IMR-90 (cell line): ENCODE measurements at places on chromosomes 2 and 18.

- no peak for DNase-seq
These were observed 213.8 kb upstream of the FBXO11 start for GRCh38 chr2:48120112-48120511.

DNA sequence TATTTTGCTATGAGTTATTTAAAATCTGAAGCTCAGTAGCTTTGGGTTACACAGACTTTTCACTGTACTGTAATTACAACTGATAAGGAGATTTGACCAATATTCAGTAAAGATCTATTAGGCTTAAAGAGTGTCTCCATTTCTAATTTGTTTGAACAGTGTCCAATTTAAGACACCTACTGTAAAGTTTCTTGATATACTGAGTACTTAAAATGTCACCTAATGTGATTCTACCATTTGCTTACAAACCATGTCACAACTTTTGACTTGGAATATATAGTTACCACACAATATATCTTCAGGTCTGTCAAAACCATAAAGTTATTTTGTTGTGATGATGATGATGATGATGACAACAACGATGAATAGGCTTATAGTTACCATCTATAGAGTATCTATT is 228.5 kb upstream of the SMAD7 start:
- DNase-seq, result no peak

GRCh38 chr2:26475037-26475436 is 2.9 kb downstream of the OTOF start:
- no peak for DNase-seq

DNA sequence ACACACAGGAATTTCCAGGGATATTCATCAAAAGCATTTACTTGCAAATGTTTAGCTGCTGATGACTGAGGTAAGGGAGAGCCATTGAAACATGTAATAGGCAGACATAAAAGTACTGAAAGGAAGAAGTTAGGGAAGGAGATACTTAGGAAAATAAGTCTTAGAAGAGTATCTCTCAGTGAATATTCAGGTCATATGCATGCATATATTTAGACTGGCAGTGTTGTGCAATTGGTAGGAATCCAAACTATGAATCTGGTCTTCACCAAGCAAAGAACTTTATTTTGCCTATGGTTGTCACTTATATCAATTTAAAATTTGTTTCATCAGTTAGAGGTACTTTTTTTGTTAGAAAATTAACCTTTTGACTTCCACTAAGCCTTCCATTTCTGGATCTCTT is 1490.7 kb downstream of the SUCLG1 start:
- DNase-seq, result no peak

GRCh38 chr2:69340101-69340775 is 46.8 kb downstream of the GFPT1 start:
- peak; percentile 56 for DNase-seq

- peak; percentile 96 for DNase-seq
These were observed 297.6 kb downstream of the PARD3B start for GRCh38 chr2:204842661-204843485.

- DNase-seq, result no peak
These were observed 87.1 kb upstream of the MCFD2 start for GRCh38 chr2:47002480-47003381.

DNA sequence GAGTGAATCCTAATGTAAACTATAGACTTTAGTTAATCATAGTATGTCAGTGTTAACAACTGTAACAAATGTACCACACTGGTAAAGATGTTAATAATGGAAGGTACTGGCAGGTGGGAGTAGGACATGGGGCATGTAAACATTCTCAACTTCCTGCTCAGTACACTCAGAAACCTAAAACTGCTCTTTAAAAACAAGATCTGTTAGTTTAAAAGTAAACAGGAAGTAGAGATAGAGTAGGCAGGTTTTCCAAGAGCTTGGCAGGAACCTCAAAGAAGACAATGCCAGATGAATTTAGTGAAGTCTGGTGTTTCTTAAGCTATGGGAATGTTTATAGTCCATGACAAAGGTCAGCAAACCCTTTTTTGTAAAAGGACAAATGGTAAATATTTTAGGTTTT is 46.6 kb downstream of the CCDC138 start:
- peak; percentile 36 for DNase-seq

GRCh38 chr2:164134336-164134735 is 398.5 kb upstream of the FIGN start:
- no peak for DNase-seq

GRCh38 chr18:2878656-2879330 is 32.0 kb downstream of the EMILIN2 start:
- no peak for DNase-seq

DNA sequence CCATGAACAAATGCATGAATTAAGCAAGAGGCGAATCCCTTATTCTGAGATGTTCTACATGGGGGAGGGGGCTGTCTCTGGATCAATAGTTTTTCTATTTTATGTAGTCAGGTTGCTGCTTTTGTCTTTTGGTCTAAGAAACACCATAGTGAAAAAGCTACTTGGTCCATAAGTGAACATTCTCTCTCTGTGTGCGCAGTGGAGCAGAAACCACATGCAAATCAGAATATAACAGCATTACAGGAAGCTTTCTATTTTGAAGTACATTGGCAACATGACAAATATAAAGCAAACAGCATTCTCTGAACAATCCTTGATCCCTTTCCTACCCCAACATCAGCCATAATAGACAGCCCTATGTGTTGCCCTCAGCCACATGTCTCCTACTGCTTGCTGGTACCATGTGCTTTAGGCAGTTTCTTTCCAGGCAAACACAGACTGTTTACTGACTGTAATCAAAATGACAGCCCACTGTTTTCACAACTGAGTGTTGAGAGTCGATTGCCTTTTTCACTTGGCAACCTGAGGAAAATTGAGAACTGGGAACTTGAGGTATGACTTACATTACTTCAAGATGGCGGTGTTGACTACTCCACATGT is 10.6 kb downstream of the SCN3A start:
- DNase-seq, result no peak

DNA sequence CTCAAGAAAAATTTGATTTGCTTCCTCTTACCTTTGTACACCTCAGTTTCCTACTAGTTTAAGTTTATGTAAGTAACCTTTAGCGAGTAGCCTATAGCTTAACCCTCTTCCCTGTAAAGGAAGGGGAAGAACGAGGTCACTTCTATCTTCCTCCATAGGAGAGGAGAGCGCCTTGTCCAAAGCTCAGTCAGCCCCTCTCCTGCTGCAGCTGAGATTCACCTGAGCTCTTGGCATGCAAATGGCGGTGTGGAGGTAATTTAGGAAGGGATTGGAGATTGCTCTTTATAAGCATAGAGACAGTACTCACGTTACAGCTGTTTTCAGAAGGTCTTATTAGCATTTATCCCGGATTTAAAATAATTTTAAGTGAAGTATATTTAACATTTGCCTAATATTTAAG is 27.8 kb upstream of the SERPINB12 start:
- DNase-seq, result no peak

- DNase-seq, result no peak
These were observed 2.2 kb upstream of the CAD start for GRCh38 chr2:27214941-27215340.

DNA sequence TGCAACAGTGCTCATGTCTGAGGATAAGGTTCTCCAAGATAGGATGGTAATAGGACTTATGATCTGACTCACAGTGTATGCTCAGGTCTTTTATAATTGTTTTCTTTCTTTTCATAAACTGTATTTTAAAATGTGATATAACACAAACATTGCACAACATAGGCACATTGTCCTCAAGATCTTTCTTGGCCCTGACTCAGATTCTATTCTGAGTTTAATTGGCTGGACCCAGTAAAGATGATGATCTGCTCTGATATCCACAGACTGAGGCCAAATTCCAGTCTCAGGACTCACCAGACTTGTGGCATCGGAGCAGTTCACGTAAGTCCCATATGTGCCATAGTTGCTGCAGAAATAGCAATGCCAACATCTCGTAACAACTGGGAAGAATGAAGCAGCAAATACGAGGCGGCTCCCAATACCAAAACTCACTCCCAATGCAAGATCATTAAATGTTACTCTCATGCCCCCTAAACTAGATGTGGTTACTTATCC is 448.9 kb upstream of the SLC14A2 start:
- DNase-seq, result peak; percentile 80

GRCh38 chr18:56148373-56148772 is 490.0 kb downstream of the TXNL1 start:
- peak; percentile 97 for DNase-seq

GRCh38 chr2:29196792-29197788 is 81.9 kb downstream of the CLIP4 start:
- peak; percentile 47 for DNase-seq

- peak; percentile 5 for DNase-seq
These were observed 151.7 kb upstream of the ITGA4 start for GRCh38 chr2:181305301-181306123.

DNA sequence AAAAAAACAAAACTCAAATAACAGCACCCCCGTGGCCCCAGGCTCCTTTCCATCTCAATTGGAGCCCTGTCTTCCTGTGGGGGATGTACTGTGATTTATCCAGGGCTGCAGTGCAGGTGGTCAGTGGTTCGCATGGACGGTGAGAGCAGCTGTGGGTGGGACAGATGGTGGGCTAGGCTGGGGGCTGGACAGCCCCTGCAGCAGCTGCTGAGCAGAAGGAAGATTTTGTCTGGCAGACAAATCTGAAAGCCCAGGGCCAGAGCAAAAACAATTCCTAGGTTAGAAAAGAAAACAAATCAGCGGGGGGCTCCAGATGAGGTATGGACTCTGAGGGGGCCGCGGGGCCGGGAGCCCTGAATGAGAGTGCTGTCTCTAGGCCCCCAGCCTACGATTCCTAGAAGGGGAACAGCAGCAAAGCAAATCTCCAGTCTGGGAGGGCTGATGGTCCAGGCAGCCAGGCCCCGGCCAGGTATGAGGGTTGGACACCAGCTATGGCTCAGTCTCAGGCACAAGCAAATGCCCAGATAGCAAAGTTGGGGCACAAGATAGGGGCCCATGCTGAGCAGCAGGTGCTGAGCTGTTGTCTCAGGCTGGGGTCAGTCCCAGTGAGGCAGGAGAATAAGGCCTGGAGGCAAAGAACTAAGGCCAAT is 45.4 kb downstream of the SOWAHC start:
- DNase-seq, result no peak

DNA sequence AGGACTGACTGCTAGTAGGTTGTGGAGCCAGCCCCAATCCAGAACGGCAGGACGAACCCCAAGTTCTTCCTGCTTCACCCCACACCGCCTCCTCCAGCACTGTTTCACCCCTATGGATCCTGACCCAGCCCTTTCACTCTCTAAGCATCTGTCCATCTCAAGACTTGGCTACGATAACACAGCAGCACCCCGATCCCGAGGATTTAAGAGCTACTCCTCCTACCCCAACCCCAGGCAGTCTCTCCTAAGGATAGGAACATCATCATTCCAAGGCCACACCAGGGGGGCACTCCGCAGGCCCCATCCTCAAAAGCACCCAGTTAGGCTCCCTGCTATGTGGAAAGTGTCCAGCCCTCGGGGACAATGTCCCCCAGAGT is 645 bp downstream of the KCTD18 start:
- DNase-seq, result no peak

DNA sequence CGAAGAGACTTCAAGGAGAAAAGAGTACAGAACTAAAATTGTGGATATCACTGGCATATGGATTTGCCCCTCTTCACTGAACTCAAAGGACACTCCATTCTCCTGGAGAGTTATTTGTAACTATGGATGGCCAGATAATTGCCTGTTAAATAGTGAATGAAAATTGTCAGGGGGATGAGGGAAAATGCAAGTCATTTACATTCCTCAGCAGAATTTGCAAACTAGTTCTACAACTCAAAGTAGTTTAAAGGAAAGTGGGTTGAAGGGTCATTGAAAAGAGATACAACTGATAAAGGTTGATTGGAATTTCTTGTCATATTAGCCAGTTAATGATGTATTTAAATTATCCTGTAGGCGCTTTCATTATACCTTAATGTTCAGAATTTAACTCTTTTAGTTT is 266.5 kb upstream of the SPOPL start:
- no peak for DNase-seq

DNA sequence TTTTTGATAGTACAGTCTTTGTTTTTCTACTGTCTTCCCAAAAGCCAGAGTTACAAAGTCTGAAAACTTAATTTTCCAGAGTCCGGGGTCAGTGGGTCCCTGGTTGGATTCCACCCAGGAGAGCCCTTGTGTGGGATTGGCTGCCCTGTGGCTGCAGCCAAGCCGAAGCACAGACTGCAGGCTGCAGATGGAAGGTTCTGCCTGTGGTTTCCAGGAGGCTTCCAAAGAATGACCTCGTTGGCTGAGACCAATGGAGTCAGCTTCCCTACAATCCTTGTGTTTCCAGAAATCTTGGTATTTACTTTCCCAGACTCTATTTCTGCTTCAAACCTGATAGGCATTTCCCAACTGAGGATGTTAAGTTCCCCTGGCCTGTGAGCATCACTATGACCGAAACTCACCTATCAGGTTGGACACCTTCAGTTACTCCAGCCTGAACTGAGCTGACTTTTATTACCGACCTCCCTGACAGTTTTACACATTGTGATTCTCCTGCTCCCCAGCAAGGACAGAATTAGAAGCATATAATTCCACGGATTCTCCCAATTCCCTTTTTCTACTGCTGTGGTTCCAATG is 117.5 kb upstream of the CCDC68 start:
- DNase-seq, result peak; percentile 11

DNA sequence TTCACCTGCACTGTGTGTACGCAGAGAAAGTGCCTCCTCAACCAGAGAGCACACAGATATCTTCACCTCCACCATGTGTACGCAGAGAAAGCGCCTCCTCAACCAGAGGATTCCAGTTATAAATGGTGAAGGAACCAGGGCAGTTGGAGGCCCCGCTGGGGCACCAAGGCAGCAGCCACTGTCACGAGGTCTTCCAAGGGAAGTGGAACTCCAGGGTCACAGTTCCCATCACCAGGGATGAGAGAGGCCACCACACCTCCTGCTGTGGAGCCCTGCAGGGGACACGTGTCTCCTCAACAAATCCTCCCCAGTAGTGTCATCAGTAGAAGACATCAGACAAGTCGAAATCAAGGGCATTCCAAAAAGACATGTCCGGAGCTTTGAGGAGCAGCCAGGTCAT is 28.2 kb upstream of the NFATC1 start:
- DNase-seq, result no peak

DNA sequence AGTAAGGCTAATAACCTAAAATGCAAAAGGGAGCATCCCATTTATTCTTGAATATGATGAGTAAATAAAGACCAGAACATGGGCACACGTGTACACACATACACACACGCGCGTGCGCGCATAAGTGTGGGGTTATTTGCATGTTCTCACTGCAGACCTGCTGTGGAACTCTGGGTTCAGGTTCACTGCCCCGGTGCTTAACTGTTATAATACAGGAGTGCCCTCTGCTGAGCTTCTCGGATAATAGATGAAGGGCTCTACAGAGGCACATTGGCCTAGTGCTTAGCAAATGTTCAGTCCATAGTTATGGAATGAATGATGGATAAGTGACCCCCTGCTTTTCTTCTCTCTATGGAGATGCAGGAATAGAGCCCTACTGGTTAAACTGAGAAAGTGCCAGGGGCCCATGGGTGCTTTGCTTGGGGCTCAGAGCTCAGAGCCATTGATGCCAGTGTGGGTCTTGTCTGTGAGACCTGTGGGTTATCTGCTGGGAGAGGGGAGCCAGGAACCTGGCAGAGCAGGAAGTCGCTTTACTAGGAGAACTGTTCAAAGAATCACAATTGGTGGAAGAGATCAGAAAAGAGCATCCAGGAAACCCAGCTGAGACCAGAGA is 3.6 kb upstream of the ARL4C start:
- peak; percentile 65 for DNase-seq
